ENCODE measurements at places on chromosomes 5 and 9. TPM values are rescaled to one million over a fixed set of nuclear protein-coding genes. Genes with fewer than 3 reads are reported as not detected.
A peak's percentile ranks its signal among the peaks of the same experiment; 100 is the strongest.

- no peak overlapping the region for H3K4me3 ChIP-seq
- DNase-seq: no peak
- no peaks in the 10 kb centered on the region for H3K36me3 ChIP-seq
- no peaks in the 10 kb centered on the region for H3K27me3 ChIP-seq
- H3K4me1 ChIP-seq: no peaks in the 10 kb centered on the region
Observed at GRCh38 chr5:148620696-148621095, 33.6 kb downstream of the HTR4 start.

- H3K36me3 ChIP-seq: no peaks in the 10 kb centered on the region
- H3K4me1 ChIP-seq: peaks cover 21% of the 10 kb centered on the region
- H3K27ac ChIP-seq: peak overlapping the region; percentile 56
Observed at GRCh38 chr9:73148447-73148937, 3.2 kb upstream of the ANXA1 start.

DNA sequence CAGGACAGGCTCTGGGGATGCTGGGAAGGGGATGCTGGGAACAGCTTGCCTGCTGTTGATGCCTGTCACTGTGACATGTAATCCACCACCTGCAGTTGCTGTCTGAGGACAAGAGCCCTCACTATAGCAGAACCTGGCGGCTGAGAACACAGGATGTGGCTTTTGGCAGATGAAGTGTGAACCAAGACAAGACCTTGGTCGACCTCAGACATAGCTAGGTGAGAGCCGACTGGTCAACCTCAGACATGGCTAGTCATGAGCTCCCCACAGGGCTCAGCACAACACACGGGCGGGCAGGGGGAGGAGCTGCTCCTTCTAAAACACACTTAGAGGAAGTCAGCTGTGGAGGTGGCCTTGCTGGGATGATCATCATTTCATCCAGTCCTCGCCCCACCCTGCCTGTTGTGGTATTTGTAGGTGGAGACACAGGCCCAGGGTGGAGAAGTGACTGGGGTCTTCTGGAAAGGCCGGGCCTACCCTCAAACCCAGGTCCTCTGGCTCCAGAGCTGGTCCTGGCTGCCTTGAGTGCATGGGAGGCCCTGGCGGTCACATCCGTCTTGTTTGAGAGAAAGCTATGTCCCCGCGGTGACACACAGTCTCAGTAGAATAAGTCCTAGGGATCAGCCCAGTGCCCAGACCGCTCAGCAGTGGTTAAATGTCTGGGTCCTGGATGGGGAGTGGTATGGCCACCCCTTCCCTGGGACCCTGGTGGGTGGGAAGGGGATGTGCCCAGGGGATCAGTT, 6.1 kb downstream of the SUSD3 start:
- H3K27me3 ChIP-seq: no peaks in the 10 kb centered on the region
- no peaks in the 10 kb centered on the region for H3K4me1 ChIP-seq
- no peak overlapping the region for H3K4me3 ChIP-seq

GRCh38 chr9:97954550-97954989, 16.6 kb upstream of the HEMGN start:
- no peaks in the 10 kb centered on the region for H3K27me3 ChIP-seq
- H3K4me1 ChIP-seq: peaks cover 3% of the 10 kb centered on the region
- H3K27ac ChIP-seq: no peak overlapping the region
- peak; percentile 9 for DNase-seq
- H3K4me3 ChIP-seq: no peak overlapping the region
- no peaks in the 10 kb centered on the region for H3K36me3 ChIP-seq

- no peak overlapping the region for H3K27ac ChIP-seq
- H3K4me3 ChIP-seq: no peak overlapping the region
- H3K36me3 ChIP-seq: no peaks in the 10 kb centered on the region
- DNase-seq: no peak
- H3K27me3 ChIP-seq: no peaks in the 10 kb centered on the region
Observed at GRCh38 chr5:119338326-119338946, 17.4 kb upstream of the TNFAIP8 start.

Gene CDKN2A
- 10.8 TPM for total RNA-seq

Gene PCDHB3
- 0.77 TPM for total RNA-seq
